CMK (cell line): ENCODE measurements at places on chromosomes 7 and 10.

- no peak for DNase-seq
Observed at GRCh38 chr10:71957546-71958275, 6.5 kb upstream of the CHST3 start.

GRCh38 chr10:65754112-65754511, 1171.7 kb upstream of the LRRTM3 start:
- DNase-seq = no peak

DNA sequence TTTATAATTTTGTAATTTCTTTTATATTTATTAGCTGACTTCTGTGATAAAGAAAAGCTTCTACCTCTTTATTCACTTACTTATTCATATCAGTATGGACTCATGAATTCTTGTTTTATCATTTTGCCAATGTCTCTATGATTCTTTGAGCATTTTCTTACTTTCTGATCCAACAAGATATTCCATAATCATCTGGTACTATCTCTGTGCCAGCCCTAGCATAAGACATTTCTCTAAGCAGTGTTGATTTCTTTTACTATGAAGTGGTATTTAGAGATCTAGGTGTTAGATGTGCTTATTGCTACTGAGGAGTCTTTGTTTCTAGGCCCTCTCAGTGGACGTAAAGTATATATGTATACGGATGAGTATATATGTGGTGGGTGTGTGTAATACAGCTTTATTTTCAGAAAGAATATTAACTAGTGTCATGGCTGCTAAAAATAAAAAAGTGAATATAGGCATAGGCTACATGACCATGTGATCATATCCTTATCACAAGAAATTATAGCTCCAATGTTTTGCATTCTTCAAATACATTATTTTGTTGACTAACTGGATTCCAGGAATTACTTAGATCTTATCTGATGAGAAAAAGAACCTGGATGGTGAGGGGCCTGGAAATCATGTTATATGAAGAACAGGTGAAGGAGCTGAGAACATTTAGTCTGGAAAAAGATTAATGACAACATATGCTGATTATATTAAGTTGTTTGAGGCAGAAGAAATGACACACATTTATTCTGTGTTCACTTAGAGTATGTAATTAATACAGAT, 13.1 kb downstream of the PHTF2 start:
- no peak for DNase-seq

DNA sequence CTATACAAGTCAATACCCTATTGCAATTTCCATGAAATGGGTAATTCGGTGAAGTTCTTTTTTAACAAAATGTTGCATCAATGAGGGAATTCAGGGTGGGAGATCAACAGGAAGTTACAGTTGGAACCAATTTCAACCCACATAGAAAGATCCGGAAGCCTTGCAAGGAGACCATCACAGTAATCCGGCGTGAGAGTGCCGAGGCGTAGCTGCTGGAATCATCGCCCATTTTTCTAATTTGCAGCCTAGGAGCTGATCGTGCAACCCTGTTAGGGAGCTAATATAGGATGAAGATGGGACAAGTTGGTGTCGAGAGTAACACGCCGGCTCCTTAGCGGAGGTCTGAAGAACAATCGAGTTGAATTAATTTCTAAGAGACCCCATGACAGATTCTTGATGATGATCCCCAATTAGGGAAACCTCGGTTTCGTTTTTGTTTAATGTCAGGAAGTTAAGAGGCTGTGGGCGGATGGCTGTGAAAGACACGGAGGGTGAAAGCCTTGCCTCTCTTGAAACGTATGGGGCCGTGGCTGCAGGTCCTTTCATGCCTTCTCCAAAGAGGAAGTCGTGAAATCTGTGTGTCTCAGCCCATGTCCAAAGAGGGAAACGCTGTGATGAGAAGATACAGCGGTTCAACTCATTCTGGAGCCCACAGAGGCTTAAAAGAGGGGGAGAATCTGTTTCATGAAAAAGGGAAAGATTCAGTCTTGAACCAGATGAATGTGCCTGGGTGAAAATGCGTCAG, 51.2 kb upstream of the CARD11 start:
- DNase-seq = no peak

- no peak for DNase-seq
Observed at GRCh38 chr7:105306298-105306748, 82.4 kb downstream of the SRPK2 start.

- DNase-seq = no peak
Observed at GRCh38 chr7:125568799-125569198, 639.2 kb upstream of the POT1 start.

- DNase-seq = no peak
Observed at GRCh38 chr10:42477170-42477569, 161.2 kb downstream of the ZNF33B start.

GRCh38 chr7:139776486-139777132, 1.2 kb downstream of the HIPK2 start:
- no peak for DNase-seq

DNA sequence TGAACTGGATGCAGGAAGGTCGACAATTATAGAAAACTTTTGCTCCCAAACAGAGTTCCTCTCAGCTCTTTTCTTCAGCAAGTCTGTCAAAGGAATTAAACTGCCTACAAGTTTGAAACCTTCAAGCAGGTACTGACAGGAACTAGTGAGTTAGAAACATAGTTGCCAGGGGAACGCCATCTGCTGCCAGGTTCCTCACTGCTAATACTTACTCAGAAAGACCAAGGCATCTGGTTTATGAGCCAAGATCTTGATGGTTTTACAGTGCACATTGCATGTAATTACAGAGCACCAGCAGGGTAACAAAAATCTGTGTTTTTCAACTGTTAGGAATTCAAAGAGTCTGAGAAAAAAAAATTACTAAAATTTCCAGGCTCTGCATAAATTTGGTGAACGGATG, 300.0 kb upstream of the NRG3 start:
- DNase-seq = no peak

- no peak for DNase-seq
Observed at GRCh38 chr10:43211030-43211429, 55.8 kb downstream of the RASGEF1A start.

DNA sequence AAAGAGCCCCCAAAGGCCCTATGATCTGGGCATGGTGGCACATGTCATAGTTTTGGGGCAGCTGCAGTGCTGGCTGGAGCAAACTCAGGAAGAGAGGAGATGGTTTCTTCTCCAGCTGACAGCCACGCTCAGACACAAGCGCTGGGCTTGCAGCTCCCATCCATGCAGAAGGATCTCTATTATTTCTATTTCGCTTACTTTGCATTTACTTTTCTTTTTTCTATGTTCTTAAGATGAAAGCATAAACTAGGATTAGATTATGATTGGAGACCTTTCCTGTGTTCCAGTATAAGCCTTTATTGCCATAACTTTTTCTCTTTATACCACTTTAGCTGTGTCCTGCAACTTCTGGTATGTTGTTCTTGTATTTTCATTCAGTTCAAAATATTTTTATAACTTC, 5.0 kb downstream of the JAKMIP3 start:
- no peak for DNase-seq

DNA sequence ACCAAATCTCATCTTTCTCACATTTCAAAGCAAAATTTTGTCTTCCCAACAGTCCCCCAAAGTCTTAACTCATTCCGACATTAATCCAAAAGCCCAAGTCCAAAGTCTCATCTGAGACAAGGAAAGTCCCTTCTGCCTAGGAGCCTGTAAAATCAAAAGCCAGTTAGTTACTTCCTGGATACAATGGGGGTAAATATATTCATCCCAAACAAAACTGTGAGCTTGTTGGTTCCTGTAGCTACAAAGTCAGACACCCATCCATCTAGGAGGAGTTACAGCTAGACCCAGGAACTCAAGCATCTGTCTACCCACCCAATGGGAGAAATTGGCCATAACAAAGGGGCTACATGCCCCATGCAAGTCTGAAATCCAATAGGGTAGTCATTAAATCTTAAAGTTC, 51.9 kb downstream of the MTURN start:
- DNase-seq = no peak
